Mesendoderm (in vitro differentiated cells): ENCODE measurements at places on chromosomes 16 and 17.

GRCh38 chr16:21037736-21038135 lies 112.9 kb downstream of the DNAH3 start:
- no peak overlapping the region for H3K27ac ChIP-seq
- H3K4me1 ChIP-seq, result no peaks in the 10 kb centered on the region
- DNase-seq, result no peak
- no peaks in the 10 kb centered on the region for H3K27me3 ChIP-seq

- no peak for DNase-seq
- H3K36me3 ChIP-seq, result no peaks in the 10 kb centered on the region
- H3K27me3 ChIP-seq, result no peaks in the 10 kb centered on the region
Observed at GRCh38 chr17:50162466-50163254, 3.1 kb upstream of the SGCA start.

- no peak overlapping the region for H3K27ac ChIP-seq
- H3K4me3 ChIP-seq, result no peak overlapping the region
- no peaks in the 10 kb centered on the region for H3K4me1 ChIP-seq
- no peaks in the 10 kb centered on the region for H3K27me3 ChIP-seq
- no peak for DNase-seq
Observed at GRCh38 chr16:58906981-58907715, 173.0 kb upstream of the GOT2 start.

- H3K36me3 ChIP-seq, result no peaks in the 10 kb centered on the region
- H3K4me1 ChIP-seq, result no peaks in the 10 kb centered on the region
- no peak overlapping the region for H3K4me3 ChIP-seq
Observed at GRCh38 chr16:28883221-28883996, 5.1 kb downstream of the ATP2A1 start.

DNA sequence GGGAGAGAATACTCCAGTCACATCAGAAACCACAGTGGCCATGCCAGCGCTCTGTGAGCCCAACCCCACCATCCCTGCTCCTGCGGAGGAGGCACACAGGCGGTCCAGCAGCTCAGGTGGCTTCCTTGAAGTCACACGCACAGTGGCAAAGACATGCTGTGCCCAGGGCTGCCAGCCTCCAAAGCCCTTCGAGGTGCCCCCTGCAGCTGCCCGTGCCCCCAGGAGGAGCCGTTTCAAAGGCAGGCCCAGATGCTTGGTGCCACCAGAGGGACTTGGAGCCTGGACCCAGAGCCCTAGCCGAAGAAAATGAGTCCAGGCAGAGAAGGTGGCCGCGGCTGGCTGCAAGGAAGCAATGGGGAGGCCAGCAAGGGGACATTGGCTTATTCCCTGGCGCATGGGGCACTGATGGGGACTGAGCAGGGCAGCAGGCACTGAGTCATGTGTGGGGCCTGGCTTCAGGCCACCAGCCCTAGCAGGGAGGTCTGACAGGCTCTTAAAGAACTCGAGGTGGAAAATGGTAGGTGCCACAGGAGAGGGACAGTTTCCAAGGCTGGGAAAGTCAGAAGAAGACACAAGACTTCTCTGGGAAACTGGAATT lies 17.2 kb upstream of the CACNG1 start:
- no peaks in the 10 kb centered on the region for H3K27me3 ChIP-seq
- no peaks in the 10 kb centered on the region for H3K36me3 ChIP-seq
- H3K4me3 ChIP-seq, result no peak overlapping the region
- no peak for DNase-seq
- no peak overlapping the region for H3K27ac ChIP-seq
- H3K4me1 ChIP-seq, result no peaks in the 10 kb centered on the region
